A549 treated with Mapracorat at 1 μM for 4 hours (cell line): ENCODE measurements at places on chromosomes 2 and 18. TPM values are rescaled to one million over a fixed set of nuclear protein-coding genes. Genes with fewer than 3 reads are reported as not detected.

The LCT gene
- 0.05 to 0.06 TPM in 2 of 5 replicates, not detected in the others for total RNA-seq

The LYPD6 gene
- 0.05 to 0.11 TPM (median 0.08 TPM) in 5 replicates for total RNA-seq

The TMEM163 gene
- 0.10 to 0.17 TPM (median 0.14 TPM) in 4 of 5 replicates, not detected in the other for total RNA-seq

The FBXO36 gene
- total RNA-seq: 0.83 to 1.7 TPM (median 1.4 TPM) in 5 replicates

The NT5C1B gene
- total RNA-seq: not detected in 5 replicates

The ARHGEF4 gene
- total RNA-seq: 7.4 to 10.6 TPM (median 9.8 TPM) in 5 replicates

The PPP1R7 gene
- total RNA-seq: 56.5 to 73.1 TPM (median 57.9 TPM) in 5 replicates
